ENCODE measurements at places on chromosomes 3 and 15.

- DNase-seq: no peak
These were observed 1.2 kb downstream of the RASGRF1 start for GRCh38 chr15:79089331-79089889.

DNA sequence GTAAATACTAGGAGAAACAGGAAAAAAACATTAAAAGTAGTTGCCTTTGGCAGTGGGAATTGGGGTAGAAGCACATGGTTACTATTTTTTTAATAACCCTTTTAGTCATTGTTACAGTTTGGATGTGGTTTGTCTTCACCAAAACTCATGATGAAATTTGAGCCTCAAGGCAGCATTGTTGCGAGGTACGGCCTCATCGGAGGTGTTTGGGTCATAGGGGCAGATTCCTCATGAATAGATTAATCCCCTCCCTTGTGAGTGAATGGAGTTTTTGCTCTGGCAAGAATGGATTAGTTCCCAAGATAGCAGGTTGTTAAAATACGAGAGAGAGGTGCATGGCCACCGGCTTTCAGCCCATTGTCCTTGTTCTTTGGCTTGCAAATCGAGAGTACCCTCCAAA, 92.6 kb downstream of the LEKR1 start:
- no peak for DNase-seq

- DNase-seq: peak; percentile 97
These were observed 6.5 kb upstream of the TNK2 start for GRCh38 chr3:195914648-195915473.

DNA sequence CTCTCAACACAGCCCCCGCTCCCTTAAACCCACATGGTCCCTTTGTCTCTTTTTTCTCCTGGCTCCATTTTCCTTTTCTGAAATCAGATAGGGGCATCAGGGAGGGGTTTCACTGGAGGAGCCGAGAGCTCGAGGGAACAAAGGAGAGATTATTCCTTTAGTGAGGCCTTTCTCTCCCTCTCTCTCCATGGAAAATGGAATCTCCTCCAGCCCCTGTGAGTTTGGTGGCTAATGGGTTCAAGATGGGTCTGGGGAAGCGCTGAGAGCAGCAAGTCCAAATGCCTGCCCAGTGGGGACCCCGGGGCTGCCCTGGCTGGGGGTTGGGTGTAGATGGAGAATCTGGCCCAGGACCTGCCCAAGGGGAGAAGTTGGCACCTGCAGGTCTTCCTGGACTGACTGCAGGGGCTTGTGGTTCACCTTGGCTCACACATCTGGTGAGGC, 56.8 kb downstream of the ITGA11 start:
- DNase-seq: no peak

DNA sequence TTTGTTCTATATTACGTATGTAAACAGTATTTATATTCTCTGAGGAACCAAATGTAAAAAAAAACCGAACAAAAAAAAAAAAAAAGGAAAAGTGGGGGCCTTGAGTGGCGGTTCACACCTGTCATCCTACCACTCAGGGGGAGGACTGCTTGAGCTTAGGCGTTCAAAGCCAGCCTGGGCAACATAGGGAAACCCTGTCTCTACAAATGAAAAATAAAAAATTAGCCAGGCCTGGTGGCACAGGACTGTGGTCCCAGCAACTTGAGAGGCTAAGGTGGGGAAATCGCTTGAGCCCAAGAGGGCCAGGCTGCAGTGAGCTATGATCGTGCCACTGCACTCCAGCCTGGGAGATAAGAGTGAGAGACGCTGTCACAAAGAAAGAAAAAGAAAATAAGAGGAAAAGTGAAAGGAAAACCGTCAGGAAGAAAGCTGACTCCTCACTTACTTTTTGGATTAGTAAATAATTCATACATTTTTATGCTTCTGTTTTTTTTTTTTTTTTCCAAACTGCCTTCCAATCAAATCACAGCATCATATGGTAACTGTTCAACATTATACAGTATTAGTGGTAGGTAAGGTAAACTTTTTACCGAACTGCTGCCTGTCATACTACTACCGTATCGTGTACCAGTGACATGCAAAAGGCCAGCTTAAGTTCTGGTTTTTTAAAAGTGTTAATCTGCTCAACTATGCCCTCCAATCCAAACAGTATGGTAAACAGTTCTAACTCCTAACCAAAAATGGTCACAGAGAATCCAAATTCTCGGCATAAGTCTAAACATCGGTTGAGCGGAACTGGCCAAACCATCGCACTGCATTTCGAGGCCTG, 1.2 kb downstream of the PHC3 start:
- peak; percentile 23 for DNase-seq

Data from HFFc6 (cell line).